ENCODE measurements at places on chromosomes 1 and 21.

GRCh38 chr1:234962340-234962989 is 166.2 kb downstream of the TOMM20 start:
- peak; percentile 31 for DNase-seq

- DNase-seq: no peak
These were observed at the start of gene AJAP1 for GRCh38 chr1:4653796-4654725. Gene AJAP1, plus strand, starts transcription at chr1:4654609. Its CDS starts 817 bp downstream, at chr1:4655426.

GRCh38 chr1:166843322-166843721 is 4.0 kb downstream of the POGK start:
- no peak for DNase-seq

DNA sequence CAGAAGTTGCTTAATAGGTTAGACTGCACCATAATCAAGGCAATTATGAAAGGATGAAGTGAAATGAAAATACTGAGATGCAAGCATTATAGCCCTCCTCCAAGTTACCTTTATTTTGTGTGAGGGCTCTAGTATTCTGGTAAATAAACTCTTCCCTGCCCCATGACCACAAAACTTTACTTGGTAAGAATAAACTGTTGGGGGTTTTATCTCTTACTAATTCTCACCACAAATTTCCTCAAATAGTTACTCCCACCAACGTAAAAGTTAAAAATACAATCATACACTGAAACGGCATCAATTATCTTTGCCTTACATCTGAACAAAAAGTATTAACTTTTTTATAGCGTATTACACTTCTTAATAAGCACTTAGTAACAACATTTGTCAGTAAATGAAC is 29.5 kb downstream of the C21orf91 start:
- no peak for DNase-seq

- DNase-seq: peak; percentile 9
These were observed 27.6 kb downstream of the EIF2D start for GRCh38 chr1:206584683-206585082.

DNA sequence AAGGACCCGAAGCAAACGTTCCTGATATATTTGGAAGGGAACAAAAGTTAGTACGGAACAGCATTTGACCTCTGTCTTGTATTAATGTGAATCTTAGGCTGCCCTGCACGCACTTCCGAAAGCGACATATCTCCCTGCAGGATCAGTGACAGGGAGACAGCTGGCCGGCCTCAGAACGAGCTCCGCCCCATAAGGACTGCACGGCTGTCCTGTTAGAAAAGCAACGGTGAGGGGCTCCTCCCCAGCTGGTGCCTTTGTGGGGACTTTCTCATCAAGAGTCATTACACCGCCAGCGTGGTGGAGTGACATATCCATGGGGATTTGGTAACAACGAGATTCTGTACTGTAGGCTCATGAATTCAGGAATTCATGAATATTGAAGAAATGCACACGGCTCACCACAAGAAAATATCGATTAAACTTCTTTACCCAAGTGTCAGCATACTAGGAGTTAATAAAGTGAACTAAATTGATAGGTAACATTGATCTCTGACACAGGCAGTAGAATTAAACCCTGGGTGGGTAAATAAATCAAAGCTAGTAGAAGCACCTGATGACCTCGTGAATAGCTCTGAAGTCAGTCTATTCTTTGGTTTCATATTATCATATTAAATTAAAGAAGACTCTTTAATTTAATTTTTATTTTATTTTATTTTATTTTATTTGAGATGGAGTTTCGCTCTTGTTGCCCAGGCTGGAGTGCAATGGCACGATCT is 8.1 kb upstream of the GREM2 start:
- DNase-seq: no peak

GRCh38 chr1:156124557-156125483 is 10.3 kb downstream of the LMNA start:
- no peak for DNase-seq

- DNase-seq: no peak
These were observed 3.5 kb downstream of the CELA2A start for GRCh38 chr1:15459771-15460707.

DNA sequence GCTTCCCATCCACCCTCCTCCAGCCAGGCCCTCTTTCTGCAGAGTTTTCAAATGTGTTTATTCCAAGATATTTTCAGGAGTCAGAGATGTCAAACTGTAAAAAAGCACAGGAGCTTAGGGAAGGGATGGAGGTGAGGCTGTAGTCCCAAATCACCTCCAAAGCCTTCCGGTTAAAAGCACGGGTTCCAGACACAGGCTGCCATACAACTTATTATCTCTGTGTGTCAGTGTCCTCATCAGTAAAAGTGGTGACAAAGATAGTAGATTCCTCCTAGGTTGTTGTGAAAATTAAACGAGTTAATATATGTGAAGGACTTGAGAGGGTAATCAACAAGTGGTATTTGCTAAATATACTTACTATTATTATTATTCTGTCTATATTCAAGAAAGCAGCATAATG is 15.1 kb downstream of the S100A7A start:
- no peak for DNase-seq

DNA sequence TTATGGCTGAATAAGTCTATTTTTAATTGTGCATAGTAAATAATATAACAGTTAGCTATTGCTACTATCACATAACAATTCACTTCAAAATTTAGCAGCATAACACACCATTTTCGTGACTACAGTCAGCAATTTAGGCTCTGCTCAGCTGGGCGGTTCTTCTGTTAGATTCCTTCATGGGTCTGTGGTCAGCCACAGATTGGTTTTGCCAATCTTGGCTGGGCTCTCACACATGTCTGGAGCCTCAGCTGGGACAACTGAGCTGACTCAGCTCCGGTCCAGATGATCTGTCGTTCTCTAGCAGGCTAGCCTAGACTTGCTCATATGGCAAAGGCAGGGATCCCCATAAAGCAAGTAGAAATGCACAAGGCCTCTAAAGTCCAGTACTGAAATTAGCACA is 15.1 kb upstream of the CDC42BPA start:
- DNase-seq: no peak

DNA sequence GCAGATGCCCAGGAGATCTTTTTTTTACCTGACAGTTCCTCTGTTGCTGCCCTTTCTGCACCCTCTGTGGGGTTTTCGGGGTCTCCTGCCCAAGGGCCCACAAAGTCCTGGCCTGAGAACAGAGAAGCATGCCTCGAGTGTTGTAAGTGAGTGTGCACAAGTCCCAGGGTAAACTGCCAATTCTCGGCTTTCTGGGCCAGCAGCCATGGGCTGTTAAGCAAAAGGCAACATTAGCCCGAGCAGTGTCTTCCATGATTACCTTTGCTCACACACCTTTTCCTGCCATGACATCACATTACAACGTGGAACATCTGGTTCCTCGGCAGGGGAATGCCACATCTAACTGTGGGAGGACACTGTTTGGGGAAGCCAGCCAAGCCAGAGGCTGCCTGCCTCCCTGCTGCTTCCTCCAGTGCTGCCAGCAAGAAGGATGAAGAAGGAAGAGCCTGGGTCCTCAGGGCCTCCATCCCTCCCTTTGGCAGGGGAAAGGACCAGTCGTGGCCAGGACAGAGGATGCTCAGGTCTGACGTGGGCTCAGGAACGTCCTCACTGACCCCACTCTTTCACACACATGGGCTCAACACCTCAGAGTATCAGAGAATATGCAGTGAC is 485.9 kb downstream of the OMA1 start:
- no peak for DNase-seq

GRCh38 chr1:116231752-116232151 is 120.6 kb downstream of the MAB21L3 start:
- no peak for DNase-seq

DNA sequence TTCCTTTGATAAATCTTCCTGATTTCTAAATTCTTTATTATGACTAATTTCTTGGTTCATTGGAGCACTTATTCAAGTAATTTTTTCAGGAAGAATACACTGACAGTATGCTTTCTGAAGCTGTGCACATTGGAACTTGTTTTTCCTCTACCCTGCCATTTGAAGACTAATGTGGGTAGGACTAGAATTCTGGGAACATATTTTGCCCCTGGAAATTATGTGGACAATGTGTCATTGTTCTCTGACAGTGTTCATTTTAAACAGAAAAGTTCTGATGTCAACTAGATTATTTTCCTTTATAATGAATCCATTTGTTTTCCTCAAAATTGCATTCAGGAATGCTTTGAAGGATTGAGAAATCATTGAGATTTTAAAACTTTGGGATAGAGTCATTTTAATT is 34.8 kb upstream of the ST6GALNAC5 start:
- no peak for DNase-seq

- no peak for DNase-seq
These were observed 33.9 kb upstream of the CAMK1G start for GRCh38 chr1:209549443-209550205.

DNA sequence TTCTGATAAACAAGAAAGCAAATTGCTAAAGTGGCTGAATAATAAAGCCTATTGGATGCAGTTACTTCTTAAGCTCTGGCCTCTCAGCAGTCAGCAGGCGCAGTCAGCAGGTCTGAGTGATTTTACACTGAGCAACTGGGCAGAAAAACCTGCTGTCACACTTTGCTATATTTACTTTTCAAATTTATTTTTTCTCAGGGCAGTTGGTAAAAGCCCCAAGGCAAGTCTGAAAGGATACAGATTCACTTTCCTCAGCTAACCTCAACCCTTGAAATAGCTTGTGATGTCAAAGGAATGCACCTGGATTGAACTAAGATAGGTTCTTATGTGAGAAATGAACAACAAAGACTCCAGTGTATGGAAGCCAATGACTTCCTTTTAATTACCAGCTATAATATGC is 34.0 kb downstream of the ATP5PF start:
- no peak for DNase-seq

GRCh38 chr1:219927956-219928790 is at the start of gene SLC30A10:
Gene SLC30A10, minus strand, starts transcription at chr1:219928557. Its CDS starts 117 bp downstream, at chr1:219928440.
- no peak for DNase-seq

GRCh38 chr1:33471416-33471815 is 1.0 kb upstream of the ZSCAN20 start:
- no peak for DNase-seq

DNA sequence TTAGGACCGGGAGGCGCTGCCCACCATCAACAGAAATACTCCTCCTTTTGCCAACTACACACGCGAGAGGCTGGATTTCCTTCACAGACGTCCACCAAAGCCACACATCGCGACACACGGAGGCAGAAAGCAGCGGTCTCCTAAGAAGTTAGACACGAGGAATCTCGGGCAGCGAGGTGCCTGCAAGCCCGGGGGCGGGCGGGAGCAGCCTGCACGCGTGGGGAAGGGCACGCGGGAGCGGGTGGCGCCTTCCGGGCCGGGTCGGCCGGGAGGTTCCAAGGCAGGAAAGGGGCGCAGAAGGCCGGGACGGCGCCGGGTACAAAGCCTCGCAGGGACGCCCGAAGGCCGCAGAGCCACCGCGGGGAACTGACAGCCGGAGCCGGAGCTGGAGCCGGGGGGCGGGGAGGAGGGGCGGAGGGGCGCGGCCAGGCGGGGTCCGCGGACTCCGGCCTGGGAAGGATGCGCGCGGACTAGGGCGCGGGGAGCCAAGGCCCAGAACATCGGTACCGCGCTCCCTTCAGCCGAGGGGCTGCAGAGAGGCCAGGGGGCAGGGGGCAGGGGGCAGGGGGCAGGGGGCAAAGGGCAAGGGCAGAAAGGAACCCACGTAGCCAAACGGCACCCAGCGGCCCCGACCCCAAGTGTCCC is 722 bp downstream of the NPHP4 start:
- DNase-seq: peak; percentile 47

- no peak for DNase-seq
These were observed 246.3 kb downstream of the SIPA1L2 start for GRCh38 chr1:232383455-232384123.

DNA sequence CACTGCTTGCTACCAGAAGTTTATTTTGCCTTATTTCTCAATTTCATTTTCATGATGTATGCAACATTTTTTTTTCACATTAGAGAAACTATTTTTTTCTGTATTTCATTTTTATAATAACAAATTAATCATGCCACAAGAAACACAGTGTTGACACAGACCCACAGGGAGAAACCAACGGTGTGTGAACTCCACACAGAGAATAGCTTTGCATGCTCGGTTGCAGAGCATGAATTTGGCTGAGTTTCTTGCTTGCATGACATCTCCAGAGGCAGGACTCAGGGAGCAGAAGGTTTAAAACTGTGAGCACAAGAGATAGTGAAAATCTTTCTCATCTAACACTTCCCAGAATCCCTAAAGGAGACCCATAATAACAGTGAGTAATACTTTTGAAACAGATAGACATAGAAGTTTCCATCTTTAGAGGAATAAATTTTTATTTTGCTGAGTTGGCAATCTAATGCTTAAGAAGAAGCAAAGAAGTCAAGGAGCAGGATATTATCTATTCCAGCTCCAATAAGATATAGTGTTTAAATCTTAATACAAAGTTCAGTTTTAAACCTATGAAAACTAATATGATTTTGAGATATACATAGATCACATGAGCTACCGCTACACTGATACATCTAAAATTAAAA is 890.9 kb downstream of the MRPL39 start:
- no peak for DNase-seq

- no peak for DNase-seq
These were observed 163.4 kb downstream of the TRIM33 start for GRCh38 chr1:114347431-114348209.

- no peak for DNase-seq
These were observed 1.8 kb downstream of the CTTNBP2NL start for GRCh38 chr1:112397841-112398240.

DNA sequence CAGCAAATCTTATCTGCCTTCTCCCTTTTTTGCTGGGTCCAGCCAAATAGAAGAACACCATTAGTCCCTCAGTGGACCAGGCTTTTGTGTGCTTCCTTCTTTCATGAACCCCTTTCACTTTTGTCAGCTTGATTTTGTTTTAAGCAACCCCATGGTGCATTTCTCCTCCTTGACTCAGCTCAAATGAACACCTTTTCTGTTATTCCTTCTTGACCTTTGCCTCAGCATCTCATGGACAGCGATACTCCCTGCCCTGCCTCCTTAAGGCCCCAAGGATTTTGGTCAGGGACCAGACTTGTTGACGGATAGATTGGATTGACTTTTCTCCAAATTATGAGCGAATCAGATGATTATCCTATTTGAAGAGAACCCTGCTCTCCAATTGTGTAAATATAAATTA is 356.6 kb upstream of the USP24 start:
- DNase-seq: no peak

DNA sequence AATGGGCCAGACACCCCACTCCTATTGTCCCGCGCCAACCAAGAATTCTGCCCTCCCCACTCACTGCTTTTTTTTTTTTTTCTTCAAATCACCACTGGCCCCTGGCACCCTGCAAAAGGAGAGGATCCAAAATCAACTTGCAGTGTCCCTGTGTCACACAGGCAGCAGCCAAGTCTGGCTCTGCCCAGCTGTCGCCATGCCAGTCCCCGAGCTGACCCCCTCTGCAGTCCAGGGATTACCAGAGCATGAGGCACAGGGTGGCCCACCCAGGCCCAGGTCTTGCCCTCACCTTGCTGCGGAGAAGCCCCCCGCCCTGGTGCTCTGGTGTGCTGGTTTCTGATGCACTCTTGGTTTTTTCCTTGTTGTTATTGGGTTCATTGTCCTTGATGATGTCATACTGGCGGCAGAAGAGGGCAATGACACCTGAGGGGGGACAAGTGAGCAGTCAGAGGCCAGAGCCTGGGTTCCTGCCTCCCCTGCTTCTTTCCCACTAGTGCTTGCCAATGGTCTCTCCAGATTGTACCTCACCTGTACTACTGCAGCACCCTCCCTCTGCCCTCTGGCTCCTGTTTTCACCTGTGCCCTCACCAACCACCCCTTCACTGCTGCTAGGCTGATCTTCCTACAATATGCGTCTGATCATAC is 6.2 kb downstream of the FNDC5 start:
- no peak for DNase-seq

Data from activated CD4-positive, CD25-positive, alpha-beta regulatory T cell treated with anti-CD3 and anti-CD28 coated beads, Interleukin-2, amount 50 U/mL, for 72 hours (primary cell).